ENCODE measurements at places on chromosomes 13 and 19.

DNA sequence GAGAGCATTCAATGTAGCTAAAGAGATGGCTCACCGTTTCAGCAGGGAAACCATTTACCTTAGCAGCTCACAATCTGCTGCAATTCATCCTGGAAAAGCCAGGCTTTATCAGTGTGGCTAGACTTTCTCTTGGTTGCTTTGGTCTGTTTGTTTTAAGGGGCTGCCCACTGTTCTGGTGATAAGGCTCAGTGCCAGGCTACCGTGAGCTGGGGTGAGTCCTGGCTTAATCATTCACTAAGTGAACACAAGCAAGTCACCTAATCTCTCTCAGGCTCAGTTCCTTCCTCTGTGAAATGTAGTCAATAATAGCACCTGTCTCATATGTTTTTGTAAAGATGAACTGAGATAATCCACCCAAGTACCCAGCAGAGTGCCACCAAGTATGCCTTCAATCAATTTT is 229.0 kb downstream of the TEX29 start:
- DNase-seq, result no peak

DNA sequence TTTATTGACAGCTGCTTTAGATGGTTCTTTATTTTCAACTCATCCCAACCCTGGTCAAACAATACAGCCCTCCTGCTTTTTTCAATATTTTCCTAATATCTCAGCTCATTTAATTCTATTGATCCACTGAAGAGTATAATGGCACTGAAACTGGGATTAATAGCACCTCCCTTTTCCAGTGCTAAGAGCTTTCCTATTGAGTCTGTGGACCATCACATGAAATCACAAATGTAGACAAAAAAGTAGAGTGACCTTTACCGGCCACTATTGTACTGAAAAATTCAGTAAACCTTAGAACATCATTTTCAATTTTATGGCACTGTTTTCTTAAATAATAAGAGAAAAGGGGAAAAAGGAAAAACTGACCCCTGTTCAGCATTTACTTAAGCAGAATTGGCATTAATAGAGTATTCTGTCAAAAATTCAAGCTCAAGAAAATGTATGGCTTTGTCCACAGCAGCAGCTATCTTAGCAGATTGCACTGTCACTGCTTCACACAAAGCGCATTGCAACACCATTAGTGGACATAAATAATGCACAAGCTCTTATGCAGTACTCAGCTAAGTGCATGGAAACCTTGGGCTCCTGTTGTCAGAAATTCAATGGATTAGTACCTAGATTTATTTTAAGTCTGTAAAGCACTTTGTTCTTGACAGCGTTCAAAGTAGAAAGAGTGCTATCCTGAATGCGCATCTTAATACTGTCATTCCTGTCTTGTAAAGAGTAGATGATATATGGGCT is 851.0 kb upstream of the KLHL1 start:
- no peak for DNase-seq

DNA sequence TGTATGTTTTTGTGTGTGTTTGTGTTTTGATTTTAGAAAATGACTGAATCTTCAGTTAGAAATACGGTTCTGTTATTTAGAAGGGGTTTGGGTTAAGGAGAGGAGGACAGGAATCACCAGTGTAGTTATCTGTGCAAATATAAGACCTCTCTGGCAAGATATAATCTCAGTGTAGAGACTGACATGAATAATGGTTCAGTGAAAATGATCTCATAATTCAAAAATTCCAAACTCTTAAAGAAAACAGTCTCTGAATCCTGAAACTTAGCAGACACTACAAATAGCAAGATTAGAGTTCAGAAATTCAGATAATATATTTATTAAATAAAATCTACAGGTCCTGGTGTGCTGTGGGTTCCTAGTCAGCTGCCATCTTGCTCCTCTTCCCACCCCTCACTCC is 73.5 kb downstream of the PDS5B start:
- DNase-seq, result peak; percentile 35

DNA sequence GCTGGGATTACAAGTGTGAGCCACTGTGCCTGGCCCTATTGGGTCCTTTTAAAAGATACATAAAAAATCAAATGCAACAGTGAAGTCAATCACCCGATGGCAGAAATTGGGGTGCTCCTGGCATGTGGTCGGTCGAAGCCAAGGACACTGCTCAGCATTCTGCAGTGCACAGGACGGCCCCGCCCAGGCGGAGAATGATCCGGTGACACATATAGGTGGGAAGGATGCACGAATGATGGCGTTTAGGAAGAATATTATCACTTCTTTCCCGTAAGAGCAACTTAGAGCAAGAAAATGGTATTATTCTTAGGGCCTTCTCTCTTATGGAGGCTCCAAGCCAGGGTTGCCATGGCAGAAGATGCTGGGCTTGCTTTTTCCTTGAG is 3.2 kb upstream of the GP6 start:
- no peak for DNase-seq

DNA sequence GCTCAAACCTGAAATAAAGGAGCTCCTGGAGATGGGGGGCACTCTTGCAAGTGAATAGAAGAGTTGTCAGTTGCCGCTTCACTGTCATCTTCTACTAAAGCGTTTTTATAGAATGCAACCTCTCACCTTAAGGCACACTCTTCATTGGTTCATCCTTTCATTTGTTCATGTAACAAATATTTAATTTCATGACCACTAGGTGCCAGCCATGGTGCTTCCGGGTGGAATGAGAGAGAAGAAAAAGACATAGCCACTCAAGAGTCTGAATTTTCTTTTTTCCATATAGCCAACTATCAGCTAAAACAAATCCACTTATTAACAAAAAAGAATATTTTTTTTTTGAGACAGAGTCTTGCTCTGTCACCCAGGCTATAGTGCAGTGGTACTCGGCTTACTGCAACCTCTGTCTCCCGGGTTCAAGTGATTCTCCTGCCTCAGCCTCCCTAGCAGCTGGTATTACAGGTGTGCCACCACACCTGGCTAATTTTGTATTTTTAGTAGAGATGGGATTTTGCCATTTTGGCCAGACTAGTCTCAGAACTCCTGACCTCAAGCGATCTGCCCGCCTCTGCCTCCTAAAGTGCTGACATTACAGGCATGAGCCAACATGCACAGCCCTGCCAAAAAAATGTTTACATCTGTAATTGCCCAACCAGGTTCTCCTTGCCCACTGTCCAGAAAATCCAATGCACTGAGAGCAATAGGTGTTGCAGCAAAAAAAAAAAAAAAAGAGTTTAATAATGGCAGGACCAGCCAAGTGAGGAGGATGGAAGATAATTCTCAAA is 22.1 kb upstream of the SACS start:
- no peak for DNase-seq

DNA sequence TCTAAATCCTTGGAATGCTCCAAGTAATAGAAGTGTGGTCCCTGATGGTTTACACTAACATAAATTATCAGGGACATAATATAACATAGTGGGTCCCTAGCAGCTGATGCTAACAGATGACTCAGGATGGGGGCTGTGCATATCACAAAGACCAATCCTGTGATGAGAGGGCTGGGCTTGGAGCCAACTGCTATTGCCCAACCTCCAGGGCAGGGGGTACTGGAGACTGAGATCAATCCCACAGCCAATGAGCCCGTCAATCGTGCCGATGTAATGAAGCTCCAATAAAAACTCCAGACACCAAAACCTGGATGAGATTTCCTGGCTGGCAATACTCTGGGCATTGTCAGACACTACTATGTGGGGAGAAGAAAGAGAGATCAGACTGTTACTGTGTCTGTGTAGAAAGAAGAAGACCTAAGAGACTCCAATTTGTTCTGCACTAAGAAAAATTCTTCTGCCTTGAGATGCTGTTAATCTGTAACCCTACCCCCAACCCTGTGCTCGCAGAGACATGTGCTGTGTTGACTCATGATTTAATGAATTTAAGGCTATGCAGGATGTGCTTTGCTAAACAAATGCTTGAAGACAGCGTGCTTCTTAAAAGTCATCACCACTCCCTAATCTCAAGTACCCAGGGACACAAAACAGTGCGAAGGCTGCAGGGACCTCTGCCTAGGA is 33.4 kb downstream of the ABCC4 start:
- DNase-seq, result peak; percentile 99

DNA sequence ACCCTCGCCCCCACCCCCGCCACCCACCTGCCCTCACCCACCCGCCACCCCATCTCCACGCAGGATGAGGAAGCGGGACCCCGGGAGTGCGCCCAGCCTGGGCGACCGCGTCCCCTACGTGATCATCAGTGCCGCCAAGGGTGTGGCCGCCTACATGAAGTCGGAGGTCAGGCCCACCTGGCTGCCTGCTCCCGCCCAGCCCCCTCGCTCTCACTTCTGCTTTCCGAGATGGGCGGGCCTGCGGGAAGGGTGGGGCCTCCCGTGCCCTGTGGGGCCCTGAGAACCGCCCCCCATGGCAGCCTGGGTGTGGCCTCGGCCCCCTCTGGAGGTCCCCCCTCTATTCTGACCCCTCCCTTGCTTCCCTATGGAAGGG is 3.1 kb upstream of the SPIB start:
- no peak for DNase-seq

- DNase-seq, result no peak
Measured at GRCh38 chr13:46143184-46143701, 38.4 kb upstream of the CPB2 start.

DNA sequence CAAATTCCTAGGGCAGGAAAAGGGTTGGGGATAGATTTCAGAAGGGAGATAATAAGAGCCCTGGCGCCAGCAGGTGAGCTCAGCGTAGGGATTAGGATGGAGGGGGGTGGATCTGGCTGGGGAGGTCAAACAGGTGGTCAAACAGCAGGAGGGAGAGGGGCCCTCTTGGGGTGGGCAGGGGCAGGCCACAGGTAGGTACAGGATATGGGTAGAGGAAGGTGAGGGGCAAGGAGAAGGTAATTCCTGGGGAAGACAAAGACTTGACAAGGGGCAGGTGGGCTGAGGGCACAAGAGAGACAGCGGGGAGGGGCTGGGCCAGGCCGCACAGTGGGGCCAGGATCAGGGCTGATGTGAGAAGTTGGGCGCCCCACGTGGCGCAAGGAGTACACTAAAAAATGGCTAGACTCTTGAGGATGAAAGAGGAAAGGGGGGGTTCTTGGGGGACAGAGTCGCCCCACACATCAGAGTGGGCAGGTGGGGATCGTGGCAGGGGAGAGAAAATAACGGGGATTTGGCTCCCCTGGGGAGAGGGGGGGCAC is 713 bp downstream of the KRI1 start:
- DNase-seq, result peak; percentile 46

Measured in fibroblast of upper back skin (primary cell).